ENCODE measurements at places on chromosomes 11 and 22. TPM values are rescaled to one million over a fixed set of nuclear protein-coding genes. Genes with fewer than 3 reads are reported as not detected.
A peak's percentile ranks its signal among the peaks of the same experiment; 100 is the strongest.

The PLAAT5 gene
- not detected for total RNA-seq

The JAML gene
- total RNA-seq = not detected

The EHF gene
- total RNA-seq = not detected

The HPX gene
- 4.4 TPM for total RNA-seq

The VSIG10L2 gene
- total RNA-seq = not detected

The SLC22A25 gene
- not detected for total RNA-seq

GRCh38 chr11:62013537-62014476 is 46.4 kb upstream of the FTH1 start:
- H3K27me3 ChIP-seq = no peaks in the 10 kb centered on the region
- no peak overlapping the region for H3K27ac ChIP-seq
- no peak for DNase-seq
- no peaks in the 10 kb centered on the region for H3K36me3 ChIP-seq

DNA sequence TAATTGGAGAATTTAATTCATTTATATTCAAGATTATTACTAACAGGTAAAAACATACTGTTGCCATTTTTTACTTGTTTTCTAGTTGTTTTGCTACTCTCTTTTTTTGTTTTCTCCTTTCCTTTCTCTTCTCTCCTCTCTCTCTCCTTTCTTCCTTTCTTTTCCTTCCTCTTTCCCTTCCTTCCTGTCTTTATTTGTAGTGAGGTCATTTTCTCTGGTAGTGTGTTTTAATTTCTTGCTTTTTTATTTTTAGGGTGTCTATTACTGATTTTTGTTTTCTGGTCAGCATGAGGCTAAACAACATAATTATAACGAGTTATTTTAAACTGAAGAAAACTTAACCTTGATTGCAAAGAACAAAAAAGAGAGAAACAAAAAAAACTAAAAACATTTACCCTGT is 112.4 kb upstream of the SERPIND1 start:
- no peak overlapping the region for H3K27ac ChIP-seq
- H3K4me3 ChIP-seq = no peak overlapping the region
- H3K27me3 ChIP-seq = peaks cover 49% of the 10 kb centered on the region
- no peak for DNase-seq

- no peak overlapping the region for H3K27ac ChIP-seq
- H3K4me1 ChIP-seq = peaks cover 43% of the 10 kb centered on the region
- no peaks in the 10 kb centered on the region for H3K27me3 ChIP-seq
- no peak for DNase-seq
Observed at GRCh38 chr11:102833731-102834130, 9.7 kb downstream of the MMP3 start.

GRCh38 chr11:62242021-62242420 is at the start of gene SCGB1D2:
Gene SCGB1D2, plus strand, starts transcription at chr11:62242239. Its CDS starts 69 bp downstream, at chr11:62242308.
- no peak within 1 kb of the TSS for H3K4me3 ChIP-seq
- H3K36me3 ChIP-seq = no peaks in the 10 kb centered on the region
- H3K4me1 ChIP-seq = no peaks in the 10 kb centered on the region
- peaks cover 41% of the 10 kb centered on the region for H3K27me3 ChIP-seq
- no peak within 1 kb of the TSS for H3K27ac ChIP-seq

DNA sequence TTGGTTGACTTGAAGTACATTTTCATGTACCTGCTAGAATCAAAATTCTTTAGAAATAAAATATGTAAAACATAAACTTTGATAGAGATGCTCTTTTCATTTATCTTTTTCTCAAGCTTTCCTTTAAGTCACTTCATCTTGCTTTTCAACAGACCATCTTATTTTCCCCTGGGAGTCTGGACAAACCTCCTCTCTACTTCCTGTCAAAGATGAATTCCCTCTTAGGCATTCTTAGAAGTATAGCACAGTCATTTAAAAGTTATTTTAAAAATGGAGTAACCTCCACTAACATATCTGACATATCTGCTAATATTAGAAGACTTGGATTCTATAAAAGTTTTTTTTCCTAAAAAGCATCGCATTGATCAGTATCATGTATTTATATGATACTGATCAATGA is 84.8 kb upstream of the PAX6 start:
- H3K4me1 ChIP-seq = no peaks in the 10 kb centered on the region
- no peak overlapping the region for H3K4me3 ChIP-seq
- no peak for DNase-seq
- no peaks in the 10 kb centered on the region for H3K36me3 ChIP-seq
- H3K27me3 ChIP-seq = peaks cover 69% of the 10 kb centered on the region

DNA sequence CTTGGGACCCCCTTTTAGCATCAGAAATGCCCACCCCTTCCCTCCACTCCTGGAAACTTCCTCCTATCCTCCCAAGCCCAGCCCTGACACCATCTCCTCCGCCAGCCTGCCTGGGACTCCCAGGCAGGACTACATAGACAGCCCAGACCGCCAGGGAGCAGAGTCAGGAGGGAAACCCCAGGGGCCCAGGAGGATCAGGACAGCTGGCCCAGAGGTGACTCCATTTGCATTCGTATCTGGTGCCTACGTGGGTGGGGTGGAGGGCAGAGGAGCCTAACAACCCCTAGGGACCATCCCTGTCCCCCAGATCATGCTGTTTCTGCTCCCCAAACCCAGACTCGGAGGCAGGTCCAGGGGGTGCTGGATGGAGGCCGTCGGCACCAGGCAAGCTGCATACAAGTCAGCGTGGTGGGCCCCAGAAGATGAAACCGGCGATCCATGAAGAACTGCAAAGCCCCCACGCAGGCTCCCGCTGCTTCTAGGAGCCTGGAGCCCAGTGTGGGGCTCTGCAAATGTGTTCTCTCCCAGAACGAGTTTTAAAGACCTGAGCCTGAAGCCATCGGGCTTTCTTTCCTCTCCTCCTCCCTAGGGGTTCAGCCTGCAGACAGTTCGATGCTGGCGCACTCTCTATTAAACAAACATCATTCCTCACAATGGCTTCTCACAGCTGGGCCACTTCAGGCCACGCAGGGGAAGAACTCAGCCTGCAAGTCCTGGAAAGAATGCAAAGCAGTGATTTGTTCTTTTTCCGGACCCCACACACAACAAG is 1506.8 kb downstream of the BRD1 start:
- H3K4me1 ChIP-seq = no peaks in the 10 kb centered on the region
- no peaks in the 10 kb centered on the region for H3K27me3 ChIP-seq
- peak; percentile 36 for DNase-seq
- no peaks in the 10 kb centered on the region for H3K36me3 ChIP-seq

- H3K36me3 ChIP-seq = peaks cover 14% of the 10 kb centered on the region
- H3K4me3 ChIP-seq = no peak overlapping the region
- H3K27me3 ChIP-seq = no peaks in the 10 kb centered on the region
Observed at GRCh38 chr11:82927264-82927880, 25.8 kb downstream of the DDIAS start.

GRCh38 chr11:111819161-111819828 is 52.1 kb downstream of the ALG9 start:
- no peak overlapping the region for H3K4me3 ChIP-seq
- H3K36me3 ChIP-seq = no peaks in the 10 kb centered on the region
- peak; percentile 71 for DNase-seq
- H3K4me1 ChIP-seq = peaks cover 35% of the 10 kb centered on the region

DNA sequence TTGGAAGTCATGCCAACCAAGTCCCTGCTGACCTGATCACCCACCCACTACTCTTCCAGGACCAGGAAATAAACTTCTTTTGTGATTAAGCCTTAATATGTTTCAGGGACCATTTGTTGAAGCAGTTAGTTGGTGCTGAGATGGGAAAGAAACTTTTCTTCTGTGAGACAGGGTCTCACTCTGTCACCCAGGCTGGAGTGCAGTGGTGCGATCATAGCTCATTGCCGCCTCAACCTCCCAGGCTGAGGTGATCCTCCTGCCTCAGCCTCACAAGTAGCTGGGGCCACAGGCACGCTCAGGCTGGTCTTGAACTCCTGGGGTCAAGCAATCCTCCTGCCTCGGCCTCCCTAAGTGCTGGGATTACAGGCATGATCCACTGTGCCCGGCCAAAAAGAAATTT is 10.6 kb downstream of the SUSD2 start:
- H3K27me3 ChIP-seq = no peaks in the 10 kb centered on the region
- DNase-seq = no peak
- no peaks in the 10 kb centered on the region for H3K4me1 ChIP-seq
- no peak overlapping the region for H3K4me3 ChIP-seq
- no peaks in the 10 kb centered on the region for H3K36me3 ChIP-seq
- no peak overlapping the region for H3K27ac ChIP-seq

DNA sequence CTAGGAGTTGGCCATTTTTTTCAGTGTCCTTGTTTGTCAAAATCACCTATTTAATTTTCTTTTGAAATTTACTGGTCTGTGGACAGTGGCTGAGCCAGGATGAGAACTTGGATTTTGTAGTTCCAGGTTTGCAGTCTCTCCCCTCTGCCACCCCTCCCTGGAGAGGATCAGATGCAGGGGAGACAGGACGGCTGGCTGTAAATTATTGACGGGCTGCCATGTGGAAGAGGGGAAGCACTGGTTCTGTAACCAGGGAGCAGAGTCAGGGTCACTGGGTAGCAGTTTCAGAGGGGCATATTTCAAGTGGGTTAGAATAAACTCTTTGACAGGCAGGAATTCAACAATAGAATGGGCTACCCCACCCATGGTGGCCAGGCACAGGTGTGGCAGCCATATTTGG is 20.6 kb upstream of the YWHAH start:
- no peak for DNase-seq
- no peak overlapping the region for H3K27ac ChIP-seq
- no peaks in the 10 kb centered on the region for H3K4me1 ChIP-seq

DNA sequence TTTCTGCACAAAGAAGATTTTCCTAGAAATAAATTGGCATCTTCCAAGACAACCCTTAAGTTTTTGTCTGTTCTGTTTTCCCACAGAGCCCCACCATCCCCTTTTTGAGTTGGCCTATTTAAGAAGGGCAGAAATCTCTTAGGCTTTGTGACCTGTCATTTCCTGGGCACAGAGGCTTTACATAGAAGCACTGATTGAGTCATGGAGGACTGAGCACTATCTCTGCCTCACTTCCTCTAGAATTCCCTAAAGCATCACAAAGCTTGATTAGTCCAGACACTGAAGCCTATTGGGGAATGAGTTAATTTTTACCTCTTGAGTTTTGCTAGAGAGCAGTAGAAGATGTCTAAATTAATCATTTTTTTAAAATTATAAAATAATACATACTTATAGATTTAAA is 25.4 kb downstream of the TRIM44 start:
- peaks cover 16% of the 10 kb centered on the region for H3K36me3 ChIP-seq
- H3K27me3 ChIP-seq = no peaks in the 10 kb centered on the region
- H3K4me1 ChIP-seq = peaks cover 13% of the 10 kb centered on the region

DNA sequence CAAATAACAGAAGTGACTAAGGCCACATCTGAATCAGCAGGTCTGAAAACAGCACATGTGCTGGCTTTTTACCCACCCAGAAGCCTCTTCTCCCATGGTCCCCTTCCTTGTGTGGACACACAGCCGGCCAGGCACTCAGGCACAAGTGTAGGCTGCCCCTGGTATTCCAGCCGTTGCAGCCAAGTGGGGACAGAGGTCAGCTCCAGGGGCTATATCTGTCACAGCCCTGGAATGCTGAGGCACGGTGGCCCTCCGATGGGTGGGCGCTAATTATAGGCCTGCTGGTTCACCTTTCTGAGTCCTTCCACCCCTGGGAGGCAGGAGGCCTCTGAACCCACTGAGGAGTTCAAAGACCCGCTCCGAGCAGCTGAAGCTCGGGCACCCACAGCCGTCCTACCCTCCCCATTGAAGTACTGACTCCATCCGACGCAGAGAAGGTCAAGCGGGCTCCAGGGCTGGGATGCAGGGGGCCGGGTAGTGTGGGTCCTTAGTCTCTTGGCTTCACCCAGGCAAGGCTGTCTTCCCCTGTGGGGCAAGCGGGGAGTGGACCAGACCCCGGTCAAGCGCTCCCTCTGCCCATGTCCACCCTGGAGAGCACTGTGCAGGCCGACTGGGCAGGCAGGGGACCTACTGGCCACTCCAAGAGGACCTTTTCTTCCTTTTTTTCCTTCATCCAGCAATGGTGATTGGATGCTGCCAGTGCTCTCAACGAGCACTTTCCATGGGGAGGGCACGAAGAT is 14.3 kb downstream of the FGF3 start:
- no peak for DNase-seq
- H3K36me3 ChIP-seq = no peaks in the 10 kb centered on the region
- no peaks in the 10 kb centered on the region for H3K4me1 ChIP-seq

DNA sequence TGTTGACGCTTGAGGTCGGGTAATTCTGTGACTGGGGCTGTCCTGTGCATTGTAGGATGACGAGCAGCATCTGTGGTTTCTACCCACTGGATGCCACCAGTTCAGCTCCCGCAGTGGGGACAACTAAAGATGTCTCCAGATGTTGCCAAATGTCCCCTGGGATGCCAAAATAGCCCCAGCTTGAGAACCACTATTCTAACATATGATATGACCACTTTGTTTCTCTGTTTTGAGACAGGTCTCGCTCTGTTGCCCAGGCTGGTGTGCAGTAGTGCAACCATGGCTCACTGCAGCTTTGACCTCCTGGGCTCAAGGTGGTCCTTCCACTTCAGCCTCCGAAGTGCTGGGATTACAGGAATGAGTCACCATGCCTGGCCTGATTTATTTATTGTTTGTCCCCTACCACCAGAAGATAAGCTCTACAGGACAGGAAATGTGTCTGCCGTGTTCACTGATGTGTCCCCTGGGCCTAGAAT is 4.4 kb upstream of the MEN1 start:
- H3K4me1 ChIP-seq = no peaks in the 10 kb centered on the region
- DNase-seq = no peak
- H3K27me3 ChIP-seq = no peaks in the 10 kb centered on the region
- no peak overlapping the region for H3K27ac ChIP-seq
- no peak overlapping the region for H3K4me3 ChIP-seq
- no peaks in the 10 kb centered on the region for H3K36me3 ChIP-seq

DNA sequence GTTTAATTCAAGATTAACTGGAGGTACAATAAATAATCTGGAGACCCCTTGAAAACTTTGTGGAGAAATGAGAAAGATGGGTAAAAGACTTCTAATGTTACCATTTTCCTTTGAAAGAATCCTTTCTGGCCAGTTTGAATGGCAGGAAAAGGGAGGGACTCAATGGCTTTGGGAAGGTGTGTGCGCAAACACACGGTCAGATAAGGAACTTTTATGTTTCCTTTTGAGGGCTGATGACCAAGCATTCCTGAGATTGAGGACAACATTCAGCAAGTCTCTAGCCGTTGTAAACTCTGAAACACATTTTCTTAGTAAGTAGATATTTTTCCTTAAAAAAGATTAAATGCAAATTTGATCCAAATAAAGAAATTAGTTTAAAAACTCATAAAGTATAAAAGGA is 909.7 kb upstream of the TENM4 start:
- DNase-seq = no peak
- no peaks in the 10 kb centered on the region for H3K36me3 ChIP-seq
- H3K4me3 ChIP-seq = no peak overlapping the region
- no peaks in the 10 kb centered on the region for H3K4me1 ChIP-seq

GRCh38 chr11:32149748-32150147 is 58.9 kb downstream of the RCN1 start:
- H3K4me1 ChIP-seq = no peaks in the 10 kb centered on the region
- no peak overlapping the region for H3K4me3 ChIP-seq
- no peak for DNase-seq
- H3K36me3 ChIP-seq = no peaks in the 10 kb centered on the region

- H3K4me1 ChIP-seq = no peaks in the 10 kb centered on the region
- H3K36me3 ChIP-seq = no peaks in the 10 kb centered on the region
- peaks cover 10% of the 10 kb centered on the region for H3K27me3 ChIP-seq
- DNase-seq = no peak
- H3K4me3 ChIP-seq = no peak overlapping the region
Observed at GRCh38 chr11:132638423-132638822, 893.9 kb downstream of the OPCML start.
